Heart left ventricle (tissue), 16 donors: ENCODE measurements at places on chromosomes 1 and 21. TPM values are rescaled to one million over a fixed set of nuclear protein-coding genes. Genes with fewer than 3 reads are reported as not detected.

The SUSD4 gene
- polyA plus RNA-seq = 5.0 TPM

The TIE1 gene
- 37.6 TPM for polyA plus RNA-seq

The TMEM61 gene
- polyA plus RNA-seq = not detected

DNA sequence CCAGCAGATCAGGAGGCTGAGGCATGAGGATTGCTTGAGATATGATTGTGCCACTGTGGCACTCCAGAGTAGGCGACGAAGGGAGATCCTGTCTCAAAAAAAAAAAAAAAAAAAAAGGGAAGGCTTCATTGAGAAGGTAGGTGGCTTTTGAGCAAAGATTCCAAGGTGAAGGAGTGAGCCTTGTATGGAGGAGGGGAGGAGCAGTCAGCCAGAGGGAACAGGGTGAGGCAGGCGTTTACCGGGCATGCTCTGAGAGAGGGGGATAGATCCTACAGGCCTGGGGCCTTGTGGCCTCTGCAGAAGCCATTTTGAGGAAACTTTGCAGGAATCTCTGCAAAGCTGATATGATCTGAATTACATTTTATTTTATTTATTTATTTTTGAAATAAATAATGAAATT is 5.1 kb upstream of the HDAC1 start:
- DNase-seq = no peak

DNA sequence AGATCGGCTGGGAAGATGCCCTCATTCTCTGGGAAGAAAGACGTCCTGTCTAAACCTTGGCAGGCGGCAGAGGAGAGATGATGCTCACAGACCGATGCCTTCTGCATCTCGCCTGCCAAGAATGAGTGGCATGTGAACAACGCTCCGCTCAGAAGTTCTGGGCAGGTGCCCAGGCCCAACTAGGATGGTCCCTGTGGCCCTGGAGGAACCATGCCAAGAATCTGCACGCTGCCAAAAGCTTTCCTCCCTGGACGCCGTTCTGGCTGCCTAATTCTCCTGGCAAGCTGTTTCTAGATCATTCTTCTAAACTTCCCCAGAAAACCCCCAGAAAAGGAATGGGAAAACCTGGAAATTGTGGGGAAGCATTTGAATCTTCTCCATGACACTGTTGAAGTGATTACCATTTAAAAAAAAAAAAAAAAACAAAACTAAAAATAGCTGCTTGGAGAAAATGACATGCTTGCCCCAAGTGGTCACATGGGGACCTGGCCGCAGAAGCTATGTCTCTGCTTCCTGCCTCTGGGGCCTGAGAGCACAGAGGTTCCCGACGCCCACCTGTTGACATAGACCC is 440.9 kb downstream of the PRDM2 start:
- DNase-seq = peak; percentile 83

GRCh38 chr1:86429122-86429725 is 5.3 kb downstream of the CLCA2 start:
- DNase-seq = no peak

DNA sequence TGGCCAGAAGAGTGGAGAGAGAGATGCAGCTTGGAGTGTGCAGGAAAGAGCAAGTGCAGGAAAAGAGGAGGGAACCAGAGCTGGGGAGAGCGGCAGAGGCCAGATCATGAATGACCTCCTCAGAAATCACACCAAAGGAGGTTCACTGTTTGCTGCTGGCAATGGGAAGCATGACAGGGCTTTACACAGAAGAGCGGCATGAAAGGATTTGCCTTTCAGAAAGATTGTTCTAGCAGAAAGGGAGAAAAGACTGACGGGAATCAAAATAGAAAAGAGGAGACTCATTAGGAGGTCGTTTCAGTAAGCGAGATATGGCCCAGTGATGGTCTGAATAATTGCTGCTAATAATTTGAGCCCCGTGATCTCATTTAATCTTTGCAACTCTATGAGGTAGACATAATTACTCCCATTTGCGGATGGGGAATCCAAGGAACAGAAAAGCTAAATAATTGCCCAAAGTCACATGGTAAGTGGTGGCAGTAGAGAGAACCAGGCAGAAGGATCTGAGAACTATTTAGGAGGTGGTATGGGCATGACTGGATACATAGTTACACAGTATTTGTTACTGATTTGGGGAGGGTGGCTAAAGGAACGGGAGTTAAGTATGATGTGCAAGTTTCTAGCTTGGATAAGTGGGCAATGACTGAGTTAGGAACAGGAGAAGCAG is 12.5 kb upstream of the HNRNPR start:
- no peak for DNase-seq

GRCh38 chr1:87212431-87213134 is 116.1 kb upstream of the LMO4 start:
- no peak for DNase-seq

DNA sequence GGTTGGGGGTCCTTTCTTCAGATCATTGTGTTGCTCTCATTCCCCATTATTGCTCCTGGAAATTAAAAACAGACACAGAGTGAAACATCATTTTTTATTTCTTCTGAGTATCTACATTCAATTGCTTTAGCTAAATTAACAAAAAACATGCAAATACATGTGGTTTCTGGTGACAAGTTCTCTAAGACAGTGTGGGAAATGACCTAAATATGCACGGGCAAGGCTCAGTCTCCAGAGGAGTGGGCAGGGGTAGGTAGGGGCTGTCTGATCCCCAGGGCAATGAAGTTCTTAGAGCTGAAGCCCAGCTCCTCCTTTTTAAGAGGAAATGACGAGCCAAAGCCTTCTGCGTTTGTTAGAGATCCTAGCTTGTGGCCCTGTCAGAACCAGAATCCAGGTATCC is 4.5 kb downstream of the LEFTY2 start:
- no peak for DNase-seq

- no peak for DNase-seq
Observed at GRCh38 chr1:40717955-40718354, 26.5 kb downstream of the NFYC start.

GRCh38 chr1:20207546-20207945 is 21.2 kb upstream of the PLA2G2C start:
- DNase-seq = no peak

DNA sequence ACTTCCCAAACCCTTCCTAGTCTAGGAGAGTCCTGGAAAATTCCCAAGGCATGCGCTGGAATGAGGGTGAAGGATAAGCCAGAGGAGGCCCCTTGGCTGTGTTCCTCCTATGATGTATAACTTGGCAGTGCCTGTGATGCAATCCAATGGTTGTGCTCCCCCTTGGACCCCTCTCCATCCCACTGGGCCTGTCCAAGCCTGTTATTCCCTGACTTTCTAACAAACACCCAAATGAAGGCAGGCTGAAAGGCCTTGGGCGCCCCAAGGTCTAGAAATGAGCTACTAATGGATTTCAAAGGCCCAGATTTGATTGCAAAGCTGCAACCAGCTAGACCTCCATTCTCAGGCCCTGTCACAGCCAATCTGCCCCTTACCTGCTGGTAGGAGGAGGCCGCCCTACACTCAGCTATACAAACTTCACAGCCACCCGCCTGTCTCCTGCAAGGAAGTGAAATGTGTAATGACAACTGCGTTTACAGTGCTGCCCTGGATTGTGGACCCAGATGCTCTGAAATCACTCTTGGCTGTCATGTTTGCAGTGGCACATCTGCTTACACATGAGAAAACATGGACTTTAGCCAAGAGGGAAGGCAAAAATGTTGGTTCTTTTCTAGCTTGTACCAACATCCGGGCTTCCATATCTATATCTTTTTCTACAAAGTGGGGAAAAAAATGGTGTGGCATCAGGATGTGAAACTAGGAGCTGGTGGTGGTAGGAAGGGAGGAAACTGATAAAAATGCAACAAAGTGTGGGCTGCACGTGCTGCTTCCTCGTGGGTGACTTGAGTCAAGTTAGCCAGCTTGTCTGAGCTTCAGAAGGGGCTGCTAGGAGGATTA is 130.4 kb downstream of the TRABD2B start:
- DNase-seq = no peak
